ENCODE measurements at places on chromosomes 7 and 10. TPM values are rescaled to one million over a fixed set of nuclear protein-coding genes. Genes with fewer than 3 reads are reported as not detected.

Gene SCIN
- 1.6 TPM for total RNA-seq

Gene EGR2
- 0.67 TPM for total RNA-seq

Gene TBC1D12
- 0.15 TPM for total RNA-seq

Gene SEMA4G
- total RNA-seq: 1.1 TPM

Gene COBL
- total RNA-seq: not detected

Gene KIF11
- 105 TPM for total RNA-seq

Gene C10orf62
- total RNA-seq: not detected
